ENCODE measurements at places on chromosomes 16 and 17.
A peak's percentile ranks its signal among the peaks of the same experiment; 100 is the strongest.

GRCh38 chr17:82061047-82061925 lies 4.3 kb downstream of the DUS1L start:
- DNase-seq: no peak

- DNase-seq: peak; percentile 62
Measured at GRCh38 chr16:89324056-89325010, 106.8 kb downstream of the ZNF778 start.

DNA sequence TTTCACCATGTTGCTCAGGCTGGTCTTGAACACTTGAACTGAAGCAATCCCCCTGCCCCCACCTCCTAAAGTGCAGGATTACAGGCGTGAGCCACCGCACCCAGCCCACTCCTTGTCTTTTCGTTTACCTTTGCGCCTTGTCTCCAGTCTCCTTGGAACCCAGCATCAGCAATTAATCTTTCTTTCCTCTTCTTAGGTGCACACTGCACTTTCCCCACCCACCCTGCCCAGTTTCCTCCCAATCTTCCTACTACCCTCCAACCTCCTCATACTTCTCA lies 1.5 kb upstream of the CLDN7 start:
- no peak for DNase-seq

GRCh38 chr17:58375811-58376210 lies 23.8 kb upstream of the SUPT4H1 start:
- no peak for DNase-seq

DNA sequence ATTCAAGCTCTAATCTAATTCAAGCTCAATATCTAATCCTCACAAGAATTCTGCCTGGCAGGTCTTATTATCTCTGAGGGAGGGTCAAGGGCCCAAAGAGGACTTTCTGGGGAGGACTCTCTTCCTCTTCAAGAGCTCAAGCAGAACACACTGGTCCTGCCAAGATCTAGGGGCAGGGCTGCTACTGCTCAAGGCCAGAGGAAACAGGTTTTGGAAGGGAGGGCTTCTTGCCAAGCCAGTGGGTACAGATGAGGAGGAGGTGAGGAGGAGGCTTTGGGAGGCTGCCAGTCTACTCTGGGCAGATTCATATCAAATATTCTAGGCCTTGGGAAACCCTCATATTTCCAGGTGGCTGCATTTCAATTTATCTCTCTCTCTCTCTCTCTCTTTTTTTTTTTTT lies 51.8 kb upstream of the IL34 start:
- DNase-seq: no peak

GRCh38 chr16:14109782-14110727 lies 38.9 kb downstream of the MRTFB start:
- no peak for DNase-seq

- DNase-seq: no peak
Measured at GRCh38 chr17:17790637-17791464, 45.9 kb downstream of the SREBF1 start.

GRCh38 chr17:81295676-81296381 lies 722 bp upstream of the SLC38A10 start:
- DNase-seq: peak; percentile 26

DNA sequence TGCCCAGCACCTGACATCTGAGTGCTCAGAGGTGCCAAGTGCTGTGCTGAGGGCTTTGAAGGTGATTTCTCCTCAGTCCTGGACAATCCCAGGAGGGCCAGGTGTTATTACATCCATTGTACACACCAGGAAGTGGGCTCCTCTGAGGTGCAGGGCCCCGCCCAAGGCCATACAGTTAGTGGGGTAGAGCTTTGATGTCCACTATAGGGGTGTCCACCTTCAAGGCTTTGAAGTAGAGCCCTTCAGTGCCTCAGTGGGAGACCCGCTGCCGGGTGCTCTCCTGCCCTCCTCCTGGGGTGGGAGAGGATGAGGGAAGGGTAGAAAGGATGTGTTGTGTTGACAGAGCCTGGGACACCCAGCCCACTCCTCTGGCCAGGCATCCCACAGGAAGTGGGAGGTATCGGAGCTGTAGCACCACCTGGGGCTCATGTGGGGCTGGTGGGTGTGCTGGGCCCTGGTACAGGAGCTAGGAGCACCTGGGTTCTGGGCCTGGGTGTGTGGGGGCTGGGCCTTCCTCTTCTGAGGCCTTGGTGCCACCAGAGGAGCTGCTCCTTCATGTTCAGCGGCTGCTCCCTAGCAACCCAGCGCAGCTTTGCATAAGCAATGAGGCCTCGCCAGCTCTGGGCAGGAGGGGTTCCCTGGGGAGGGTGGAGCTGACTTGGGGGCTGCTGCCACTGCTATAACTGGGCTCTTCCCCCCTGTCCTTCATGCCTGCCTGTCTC lies 7.4 kb downstream of the LASP1 start:
- DNase-seq: no peak

DNA sequence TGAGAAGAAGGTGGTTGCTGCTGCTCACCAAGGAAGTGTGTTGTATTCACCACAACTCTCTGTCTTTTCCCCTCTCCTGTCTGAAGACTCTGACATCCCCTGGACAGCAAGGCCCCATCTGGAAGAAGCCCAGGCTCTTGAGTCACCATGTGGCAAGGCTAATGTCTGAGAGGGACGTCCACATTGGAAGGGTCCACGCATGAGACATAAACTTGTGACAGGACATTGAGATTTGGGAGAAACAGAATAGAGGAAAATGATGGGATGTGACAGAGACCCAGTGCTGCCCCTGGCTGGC lies 176.5 kb downstream of the IRF8 start:
- no peak for DNase-seq

DNA sequence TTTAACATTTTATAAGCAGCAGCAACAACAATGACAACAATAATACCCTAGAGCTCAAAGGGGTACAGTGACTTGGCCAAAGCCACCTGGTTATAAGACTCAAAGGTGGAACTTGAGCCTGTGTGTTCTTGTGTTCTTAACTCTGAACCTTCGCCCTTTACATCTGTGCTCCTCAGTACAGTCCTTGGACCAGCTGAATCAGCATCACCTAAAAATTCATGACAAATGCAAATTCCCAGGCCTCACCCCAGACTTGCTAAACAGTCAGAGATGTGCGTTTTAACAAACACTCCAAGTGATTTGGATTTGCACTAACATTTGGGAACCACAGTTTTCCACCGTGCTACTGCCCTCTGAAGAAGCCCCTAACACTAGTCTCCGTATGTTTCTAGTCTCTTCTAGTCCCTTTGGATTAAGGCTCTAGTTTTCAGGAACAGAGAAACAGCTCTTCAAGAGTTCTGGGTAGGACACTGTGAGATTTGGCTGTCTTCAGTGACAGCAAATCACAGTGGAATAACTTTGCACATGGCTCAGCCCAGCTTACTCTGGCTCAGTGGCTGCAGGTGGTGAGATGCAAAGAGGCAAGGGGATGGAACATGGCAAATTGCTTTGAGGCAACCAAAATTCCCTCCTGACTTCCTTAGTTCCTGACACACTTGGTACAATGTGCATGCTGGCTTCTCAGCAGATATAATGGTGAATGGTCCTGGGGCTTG lies 151.0 kb upstream of the CDH11 start:
- no peak for DNase-seq

DNA sequence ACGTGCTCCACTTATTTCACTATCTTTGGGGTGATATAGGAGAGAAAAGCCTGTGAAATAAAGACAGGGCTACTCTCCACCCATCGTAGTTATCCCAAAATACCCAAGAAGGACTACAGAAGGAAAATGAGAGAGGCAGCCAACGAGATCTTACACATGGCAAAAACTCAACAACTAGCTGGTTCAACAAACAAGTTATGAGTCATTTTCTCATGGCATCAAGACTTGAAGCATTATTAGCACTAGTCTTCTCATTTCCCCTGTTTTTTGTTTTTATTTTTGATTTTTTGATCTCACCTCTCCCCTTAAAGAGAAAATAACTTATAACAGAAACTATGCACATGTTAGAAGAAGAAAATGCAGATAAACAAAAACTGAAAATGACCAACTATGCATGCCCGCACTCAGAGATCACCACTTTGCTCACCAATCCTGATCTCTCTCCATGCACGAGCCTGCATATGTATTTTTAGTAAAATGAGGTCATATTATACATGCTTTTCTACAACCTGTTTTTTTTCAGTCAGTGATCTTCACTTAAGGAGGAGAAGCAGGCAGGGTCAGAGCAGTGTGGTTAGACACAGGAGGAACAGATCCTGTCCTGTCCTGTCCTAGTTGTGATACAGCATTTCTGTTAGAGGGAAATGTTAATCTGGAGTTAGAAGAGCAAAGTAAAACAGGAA lies 22.8 kb downstream of the FAM117A start:
- DNase-seq: no peak

DNA sequence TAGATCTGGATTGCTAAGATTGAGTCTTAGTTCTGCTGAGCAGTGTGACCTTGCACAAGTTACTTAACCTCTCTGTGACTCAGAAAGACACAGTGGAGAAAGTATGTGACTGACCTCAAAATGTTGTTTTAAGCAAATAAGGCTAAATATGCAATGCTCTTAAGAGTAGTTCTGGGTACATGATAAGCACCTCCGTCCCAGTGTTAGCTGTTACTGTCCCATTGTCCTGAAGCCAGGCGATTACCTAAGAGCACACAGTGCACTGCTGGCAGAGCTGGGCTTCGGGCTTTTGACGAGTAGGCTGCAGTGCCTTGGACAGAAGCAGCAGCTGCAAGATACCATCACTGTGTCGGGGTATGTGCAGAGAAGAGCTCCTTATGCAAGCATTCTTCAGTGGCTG lies 32.7 kb upstream of the FOXF1 start:
- no peak for DNase-seq

DNA sequence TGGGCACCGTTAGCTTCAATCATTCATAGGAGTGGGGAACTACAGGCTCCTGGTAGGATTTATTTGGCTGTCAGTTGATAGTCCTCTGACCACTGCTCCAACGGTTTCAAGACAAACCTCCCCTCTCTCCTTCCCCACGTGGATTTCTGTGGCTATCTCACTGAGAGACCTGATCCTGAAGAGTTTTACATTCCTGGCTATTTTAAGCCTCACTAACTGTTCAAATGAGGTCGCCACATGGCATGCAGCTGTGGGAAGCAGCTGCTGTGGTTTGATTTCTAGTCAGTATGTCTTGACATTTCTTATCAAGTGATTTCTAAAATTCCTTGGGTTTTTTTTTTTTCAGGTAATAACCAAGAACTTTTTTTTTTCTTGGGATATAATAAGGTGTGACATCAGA lies 38.3 kb downstream of the CDK5R1 start:
- no peak for DNase-seq

DNA sequence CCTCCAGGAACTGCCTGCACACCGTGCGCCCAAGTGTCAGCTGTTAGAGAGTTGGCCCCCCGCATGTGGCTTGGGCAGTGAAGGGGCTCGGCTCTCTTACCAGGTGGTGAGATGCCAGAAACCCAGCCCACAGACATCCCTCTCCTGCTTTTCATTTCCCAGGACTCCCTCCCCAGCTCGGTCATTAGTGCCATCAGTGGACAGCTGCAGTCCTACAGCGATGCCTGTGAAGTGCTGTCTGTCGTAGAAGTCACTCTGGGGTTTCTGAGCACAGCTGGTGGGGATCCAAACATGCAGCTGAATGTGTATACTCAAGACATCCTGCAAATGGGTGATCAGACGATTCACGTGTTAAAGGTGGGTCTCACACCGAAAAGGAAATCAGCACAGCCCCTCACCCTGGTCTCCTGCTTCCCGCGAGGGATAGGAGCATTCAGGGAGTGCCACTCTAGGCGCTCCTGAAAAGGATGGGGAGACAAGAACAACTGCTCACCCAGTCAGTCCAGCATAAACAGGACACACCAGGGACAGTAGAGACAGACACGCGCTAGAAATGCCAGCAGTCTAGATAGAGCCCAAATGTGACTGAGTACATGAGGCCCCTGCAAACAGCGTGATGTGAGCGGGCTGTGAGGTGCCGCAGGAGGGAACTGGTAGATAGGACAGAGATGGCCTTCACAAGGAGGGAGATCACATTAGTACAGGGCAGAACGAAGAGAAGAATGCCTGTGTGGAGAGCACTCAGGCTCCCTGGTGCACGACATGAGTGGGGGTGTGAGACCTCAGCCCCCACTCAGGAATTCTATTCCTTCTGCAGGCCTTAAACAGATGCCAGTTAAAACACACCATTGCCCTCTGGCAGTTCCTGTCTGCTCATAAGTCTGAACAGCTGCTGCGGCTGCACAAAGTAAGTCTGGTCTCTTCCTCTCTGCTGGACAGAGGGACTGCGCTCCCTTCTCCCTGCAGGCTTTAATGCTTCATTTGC lies 25.7 kb upstream of the ENDOV start:
- DNase-seq: no peak

- DNase-seq: no peak
Measured at GRCh38 chr16:86060381-86061317, 161.7 kb downstream of the IRF8 start.

DNA sequence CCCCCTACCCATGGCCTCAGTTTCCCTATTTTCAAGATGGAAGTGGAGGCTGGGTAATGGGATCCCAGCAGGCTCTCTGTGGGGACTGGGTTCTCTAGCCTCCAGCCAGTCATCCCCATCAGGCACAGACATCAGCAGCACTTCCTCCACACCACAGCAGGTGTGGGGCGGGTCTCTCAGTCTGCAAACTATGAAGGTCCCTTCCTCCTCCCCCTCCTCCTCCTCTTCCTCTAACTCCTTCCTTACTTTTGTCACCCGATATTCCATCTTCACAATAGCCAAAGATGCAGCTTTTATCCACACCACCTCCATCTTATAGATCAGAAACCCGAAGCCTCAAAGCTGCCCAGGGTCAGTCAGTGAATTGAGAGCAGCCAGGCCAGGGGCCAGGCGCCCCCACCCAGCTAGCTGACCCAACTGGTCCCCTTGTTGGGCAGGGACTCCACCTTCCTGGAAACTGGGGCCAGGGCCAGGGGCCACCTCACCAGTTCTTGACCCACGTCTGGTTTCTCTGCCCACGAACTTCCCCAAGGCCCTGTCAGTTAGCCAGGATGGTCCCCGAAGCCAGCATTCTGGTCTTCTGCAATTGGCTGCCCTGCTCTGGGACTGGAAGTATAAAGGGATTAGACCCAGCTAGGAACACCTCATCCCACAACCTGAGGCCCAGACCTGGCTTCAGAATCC lies 2.5 kb downstream of the FAM83G start:
- no peak for DNase-seq

DNA sequence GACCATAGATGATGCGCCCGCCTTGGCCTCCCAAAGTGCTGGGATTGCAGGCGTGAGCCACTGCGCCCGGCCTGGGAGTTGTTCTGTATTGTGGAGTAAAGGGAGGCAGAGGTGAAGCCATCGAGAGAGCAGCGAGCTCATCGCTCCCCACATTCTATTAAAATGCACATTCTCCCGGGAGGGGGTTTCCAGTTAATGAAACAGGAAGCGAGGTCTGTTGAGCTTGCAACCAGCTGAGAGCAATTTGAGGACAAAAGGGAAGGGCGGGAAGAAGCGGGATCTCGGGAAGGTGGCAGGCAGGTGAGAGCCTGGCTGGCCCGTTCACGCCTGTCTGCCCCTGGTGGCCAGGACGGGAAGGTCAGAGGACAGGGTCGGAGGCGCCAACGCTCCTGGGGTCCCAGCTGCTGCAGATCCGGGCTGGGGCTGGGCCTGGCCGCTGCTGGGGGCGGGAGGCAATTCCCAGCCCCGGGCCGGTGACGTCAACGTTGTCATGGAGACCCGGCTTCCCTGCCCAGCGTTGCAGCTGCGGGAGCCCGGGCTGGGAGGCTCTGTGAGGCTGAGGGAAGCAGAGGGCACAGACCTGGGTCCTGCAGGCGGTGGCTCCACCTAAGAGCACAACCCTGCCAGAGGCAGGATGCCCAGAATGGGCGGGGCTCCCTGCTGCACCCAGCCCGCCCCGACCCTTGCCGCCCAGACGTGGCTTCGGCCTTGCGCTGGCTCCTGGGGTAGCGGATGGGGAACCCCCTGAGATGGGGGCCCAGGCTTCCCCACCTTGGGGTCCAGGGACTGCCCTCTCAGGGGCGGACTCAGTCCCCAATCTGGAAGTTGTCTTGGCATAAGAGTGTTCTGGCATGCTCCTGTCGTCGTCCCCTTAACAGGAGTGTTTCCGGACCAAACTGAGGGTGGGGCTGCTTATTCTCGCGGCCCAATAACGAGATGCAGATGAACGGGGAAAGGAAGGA lies 48.7 kb upstream of the PLCG2 start:
- DNase-seq: peak; percentile 55

Data from stimulated activated CD4-positive, alpha-beta T cell treated with anti-CD3 and anti-CD28 coated beads, Interleukin-12 subunit alpha, Interleukin-12 subunit beta, amount 100 ng/mL, for 4 hours (primary cell).